ENCODE measurements at places on chromosomes 4 and X. TPM values are rescaled to one million over a fixed set of nuclear protein-coding genes. Genes with fewer than 3 reads are reported as not detected.

- DNase-seq, result no peak
These were observed 111.4 kb upstream of the LIMCH1 start for GRCh38 chr4:41426539-41426938.

VEGFD gene
- 0.13 TPM for polyA plus RNA-seq

AKAP14 gene
- polyA plus RNA-seq, result 5.7 TPM

- no peak for DNase-seq
These were observed 545.3 kb upstream of the GRID2 start for GRCh38 chr4:91758487-91758886.

LINC00632 gene
- polyA plus RNA-seq, result 25.2 TPM

- peak; percentile 13 for DNase-seq
These were observed 1.2 kb downstream of the PRKX start for GRCh38 chrX:3712051-3712869.

DNA sequence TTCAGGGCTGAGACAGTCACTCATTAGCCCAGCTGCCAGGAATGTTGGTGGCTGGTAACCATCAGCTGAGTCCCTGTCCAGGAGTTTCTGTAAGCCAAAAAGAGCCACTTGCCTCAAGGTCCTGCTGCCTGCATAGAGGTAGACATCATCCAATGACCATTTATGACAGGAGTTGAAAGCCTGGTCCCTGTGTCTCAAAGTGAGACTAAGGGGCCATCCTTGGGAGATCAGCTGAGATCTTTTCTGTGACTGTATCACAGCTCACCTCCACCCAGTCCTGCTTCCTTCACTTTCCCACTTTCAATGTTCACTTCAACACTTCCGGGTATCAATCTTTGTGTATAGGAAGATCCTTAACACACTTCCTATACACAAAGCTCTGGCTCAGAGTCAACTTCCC is 28.4 kb upstream of the MAOA start:
- DNase-seq, result no peak

- no peak for DNase-seq
These were observed 29.3 kb upstream of the PTPN13 start for GRCh38 chr4:86564795-86565194.

CT45A5 gene
- polyA plus RNA-seq, result not detected

DNA sequence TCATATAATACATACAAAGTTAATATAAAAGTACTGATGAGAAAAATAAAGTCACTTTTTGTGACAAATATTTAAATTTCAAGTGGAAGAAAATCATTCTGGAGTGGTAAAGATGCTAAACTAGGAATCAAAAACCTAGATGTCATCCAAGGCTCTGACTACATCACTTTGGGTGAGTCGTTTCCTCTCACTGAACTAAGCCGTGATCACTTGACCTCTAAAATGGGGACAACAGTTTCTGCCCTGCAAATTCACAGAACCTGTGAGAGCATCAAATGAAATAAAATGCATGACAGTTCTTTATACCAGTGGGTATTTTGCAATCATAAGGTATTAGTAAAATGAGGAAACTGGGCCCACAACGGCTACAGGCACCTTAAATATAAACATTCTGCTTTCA is 63.8 kb downstream of the PRDM5 start:
- no peak for DNase-seq

GRCh38 chr4:37540486-37540885 is 145.7 kb downstream of the RELL1 start:
- DNase-seq, result peak; percentile 51

GRCh38 chr4:142549726-142550463 is 296.2 kb downstream of the INPP4B start:
- DNase-seq, result no peak

GRCh38 chr4:133270021-133270570 is 121.0 kb downstream of the PCDH10 start:
- DNase-seq, result no peak

DNA sequence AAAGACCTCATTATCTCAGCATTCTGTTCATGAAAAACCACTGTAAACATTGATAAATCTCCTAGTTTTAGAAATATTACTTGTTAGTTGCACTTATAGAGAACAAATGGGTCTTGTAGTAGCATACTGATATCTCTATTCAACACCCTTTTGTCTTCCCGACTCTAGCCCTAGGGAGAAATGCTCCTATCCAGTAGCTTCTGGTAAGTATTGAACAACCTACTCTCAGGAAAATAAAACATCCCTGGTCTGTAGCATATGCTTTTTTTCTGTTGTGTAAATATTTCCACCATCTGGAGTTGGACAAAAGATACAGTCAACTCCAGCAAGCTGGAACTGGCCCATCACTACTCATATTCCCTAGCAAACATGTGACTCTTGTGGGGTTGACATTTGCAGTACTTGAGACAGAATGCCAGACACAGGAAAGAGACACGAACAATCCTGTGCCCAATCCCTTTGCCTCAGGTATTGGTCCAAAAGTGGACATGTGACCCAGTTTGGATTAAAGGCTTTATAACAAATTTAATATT is 188.2 kb downstream of the GC start:
- DNase-seq, result no peak

DNA sequence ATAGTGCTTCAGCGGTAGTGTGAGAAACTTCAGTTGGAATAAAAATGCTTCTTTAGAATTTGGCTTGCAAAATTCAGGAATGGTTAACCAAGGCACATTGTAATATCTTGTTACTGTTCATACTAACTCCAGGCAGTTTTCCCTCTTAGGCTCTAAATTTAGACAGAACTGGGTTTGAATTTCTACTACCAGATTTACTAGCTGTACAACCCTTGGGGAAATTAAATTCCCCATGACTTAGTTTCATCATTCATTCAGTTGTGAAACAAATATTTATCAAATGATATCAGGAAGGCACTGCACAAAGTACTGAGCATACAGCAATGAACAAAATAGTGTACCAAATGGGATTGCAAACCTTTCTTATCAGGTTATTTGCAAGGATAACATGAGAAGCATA is 135.0 kb upstream of the IL15 start:
- DNase-seq, result no peak

DNA sequence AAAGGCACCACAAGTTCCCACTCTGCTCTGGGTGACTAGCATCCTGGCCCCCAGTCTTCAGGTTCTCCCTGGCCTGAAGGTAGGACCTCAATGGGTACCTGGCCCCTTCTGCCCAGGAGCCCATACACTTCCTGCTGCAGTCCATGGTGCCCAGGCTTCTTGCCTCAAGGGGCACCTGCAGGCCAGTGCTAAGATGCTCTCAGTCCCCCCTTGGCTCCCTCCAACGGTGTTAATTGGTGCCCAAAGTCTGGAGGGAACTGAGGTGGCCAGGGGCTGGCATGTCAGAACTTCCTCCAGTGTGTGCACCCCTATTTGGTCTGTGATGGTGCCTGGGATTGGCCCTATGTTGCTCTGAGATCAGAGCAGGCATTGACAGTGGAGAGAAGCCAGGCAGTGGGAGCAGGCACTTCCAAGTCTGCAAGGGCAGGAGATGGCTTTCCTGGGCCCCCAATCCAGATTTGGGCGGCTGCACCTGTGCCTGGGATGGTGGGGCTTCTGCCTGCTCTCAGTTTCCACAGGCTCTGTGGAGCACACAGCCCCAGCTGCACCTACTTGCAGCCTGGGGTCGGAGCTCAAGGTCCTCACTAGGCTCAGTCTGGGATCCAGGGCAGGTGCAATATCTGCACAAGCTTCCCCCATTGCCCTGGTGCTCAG is 301.6 kb downstream of the FAM47B start:
- no peak for DNase-seq

DNA sequence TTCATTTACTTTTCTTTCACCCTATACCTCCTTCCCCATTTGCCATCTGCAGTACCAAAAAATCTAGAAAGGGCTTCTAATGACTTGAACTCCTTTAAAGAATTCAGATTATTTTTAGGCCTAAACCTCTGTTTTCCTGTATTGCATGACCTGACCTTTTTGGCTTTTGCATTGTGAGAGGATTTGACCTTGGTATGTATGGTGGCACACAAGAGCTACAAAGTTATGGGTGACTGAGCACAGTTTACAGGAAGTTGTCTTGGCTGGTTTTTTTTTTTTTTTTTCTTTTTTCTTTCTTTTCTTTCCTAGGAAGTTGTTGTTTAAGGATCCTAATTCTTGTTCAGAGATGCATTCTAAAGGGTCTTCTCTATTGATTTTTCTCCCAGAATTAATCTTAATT is 32.0 kb upstream of the MTMR8 start:
- DNase-seq, result no peak

DNA sequence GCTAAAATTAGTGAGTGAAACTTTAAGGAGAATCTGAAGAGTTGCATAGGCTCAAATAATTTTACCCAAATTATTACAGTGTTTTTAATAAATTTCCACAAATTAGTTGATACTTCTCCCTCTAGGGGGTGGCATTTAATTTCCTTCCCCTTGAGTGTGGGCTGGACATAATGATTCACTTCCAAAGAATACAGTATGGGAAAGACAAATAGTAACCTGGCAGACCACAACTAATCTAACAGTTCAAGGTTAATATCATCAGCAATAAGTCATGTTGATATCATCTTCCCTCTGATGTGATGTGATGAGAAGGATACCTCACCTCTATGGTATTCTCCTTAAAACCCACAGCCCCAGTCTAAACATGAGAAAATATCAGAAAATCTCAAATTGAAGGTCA is 15.5 kb downstream of the PFKFB1 start:
- DNase-seq, result no peak

DNA sequence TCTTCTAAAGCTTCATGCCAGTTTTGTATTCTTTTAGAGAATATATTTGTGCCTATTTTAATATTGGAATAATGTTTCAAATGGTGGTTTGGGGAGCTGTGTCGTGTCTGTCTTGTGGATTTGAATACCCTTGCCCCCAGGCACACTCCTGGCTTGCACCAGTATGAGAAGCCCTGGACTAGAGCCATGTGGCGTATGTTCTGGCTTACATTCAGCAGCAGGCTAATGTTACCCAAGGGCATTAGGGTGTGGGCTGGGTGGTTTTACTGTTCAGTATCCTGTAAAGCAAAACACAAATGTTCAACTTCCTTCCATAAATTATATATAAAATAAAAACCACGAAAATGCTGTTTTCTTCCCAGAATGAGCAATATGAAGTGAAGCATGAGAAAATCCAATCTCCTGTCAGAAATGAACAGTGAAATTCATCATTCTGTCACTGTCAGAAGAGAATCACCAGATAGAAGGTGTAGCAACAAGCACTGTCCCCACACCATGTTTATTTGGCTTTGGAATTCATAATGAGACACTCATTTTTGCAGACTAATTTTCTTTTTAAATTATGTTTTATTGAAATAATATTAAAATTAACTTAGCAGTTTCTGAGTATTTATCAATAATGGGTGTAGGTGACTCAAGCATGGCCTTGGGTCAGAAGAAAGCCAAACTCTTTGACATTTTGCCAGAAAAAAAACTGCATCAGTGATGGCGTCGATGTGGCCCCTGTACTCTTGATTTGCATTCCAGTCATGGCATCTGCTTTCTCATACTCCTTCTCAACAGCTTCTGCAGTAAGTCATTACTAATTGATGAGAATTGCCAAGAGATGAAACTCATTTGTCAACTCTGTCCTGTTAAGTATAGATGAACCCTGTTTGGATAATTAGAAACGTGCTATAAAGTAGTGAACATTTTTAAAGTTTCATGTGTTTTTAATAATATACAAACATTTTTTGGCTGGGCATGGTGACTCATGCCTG is 43.8 kb downstream of the WWC2 start:
- no peak for DNase-seq

DNA sequence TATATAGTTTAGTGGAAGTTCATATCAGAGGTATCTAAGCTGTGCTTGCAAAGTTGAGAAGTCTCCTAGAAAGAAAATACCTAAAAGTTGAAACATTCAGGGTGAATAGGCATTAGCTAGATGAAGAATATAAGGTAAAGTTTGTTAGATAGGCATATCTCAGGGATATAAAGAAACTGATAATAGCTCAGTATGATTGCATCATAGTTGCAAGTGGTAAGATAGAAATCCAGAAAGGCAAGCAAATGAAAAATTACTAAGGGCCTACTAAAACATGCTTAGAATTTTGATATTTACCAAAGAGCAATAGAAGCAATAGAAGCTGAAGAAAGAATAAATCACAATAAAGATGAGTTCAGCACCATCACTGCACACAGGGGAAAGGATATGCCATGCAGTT is 610.0 kb upstream of the ADGRL3 start:
- DNase-seq, result no peak

- DNase-seq, result no peak
These were observed 328.3 kb downstream of the GPAT3 start for GRCh38 chr4:83864097-83864817.

GRCh38 chrX:31061091-31061490 is 10.8 kb downstream of the FTHL17 start:
- no peak for DNase-seq

DNA sequence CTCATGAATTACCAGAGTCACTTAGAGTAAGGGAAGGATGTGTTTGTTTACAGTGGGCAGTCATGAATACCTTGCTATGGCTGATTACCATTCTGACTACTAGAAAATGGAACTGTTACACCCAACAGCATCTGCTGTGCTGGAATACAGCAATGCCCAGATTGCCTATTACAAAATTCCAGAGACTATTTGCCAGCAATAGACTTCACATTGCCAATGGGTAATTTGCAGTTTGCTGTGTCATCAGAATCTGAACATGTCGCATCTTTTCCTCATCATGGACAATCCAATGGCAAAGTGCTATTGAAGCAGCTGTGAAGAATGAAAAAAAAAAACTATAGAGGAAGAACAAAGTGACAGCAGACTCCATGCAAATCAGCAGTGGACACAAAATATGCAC is 356.6 kb downstream of the CXXC4 start:
- no peak for DNase-seq

DNA sequence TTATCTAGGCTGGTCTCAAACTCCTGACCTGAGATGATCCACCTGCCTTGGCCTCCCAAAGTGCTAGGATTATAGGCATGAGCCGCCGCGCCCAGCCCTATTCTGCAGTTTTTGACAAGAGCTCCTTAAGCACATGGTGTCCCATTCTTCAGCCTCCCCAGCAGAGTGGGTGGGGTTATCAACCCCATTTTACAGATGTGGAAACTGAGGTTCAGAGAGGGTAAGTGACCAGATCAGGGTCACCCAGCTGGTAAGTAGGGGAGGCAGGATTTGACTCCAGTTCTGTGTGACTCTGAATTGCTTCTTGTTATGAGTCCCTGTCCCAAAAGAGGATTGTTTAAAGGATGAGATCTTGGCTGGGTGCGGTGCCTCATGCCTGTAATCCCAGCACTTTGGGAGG is 14.5 kb downstream of the MAN2B2 start:
- no peak for DNase-seq

ENPEP gene
- 0.79 TPM for polyA plus RNA-seq

GRCh38 chr4:177487977-177488376 is 45.7 kb upstream of the AGA start:
- DNase-seq, result no peak

DNA sequence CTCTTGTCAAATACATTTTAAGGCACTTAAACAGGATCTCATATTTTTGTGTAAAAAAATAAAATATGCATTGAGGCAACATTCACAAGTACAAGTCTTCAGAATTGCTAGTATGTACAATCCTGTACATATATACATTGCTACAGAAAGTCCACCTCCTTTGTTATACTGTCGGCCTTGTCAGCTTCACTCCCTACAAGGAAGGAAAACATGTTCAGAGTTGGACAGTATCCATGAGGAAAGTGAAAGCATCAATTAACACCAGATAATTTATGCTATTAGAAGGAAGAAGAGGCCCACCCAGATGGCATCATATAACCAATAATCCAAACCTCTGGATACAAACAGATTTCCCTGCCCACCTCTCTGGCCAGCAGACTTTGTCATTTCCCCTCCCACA is 42.0 kb downstream of the REELD1 start:
- DNase-seq, result no peak
